ENCODE measurements at places on chromosomes 11 and 22.

DNA sequence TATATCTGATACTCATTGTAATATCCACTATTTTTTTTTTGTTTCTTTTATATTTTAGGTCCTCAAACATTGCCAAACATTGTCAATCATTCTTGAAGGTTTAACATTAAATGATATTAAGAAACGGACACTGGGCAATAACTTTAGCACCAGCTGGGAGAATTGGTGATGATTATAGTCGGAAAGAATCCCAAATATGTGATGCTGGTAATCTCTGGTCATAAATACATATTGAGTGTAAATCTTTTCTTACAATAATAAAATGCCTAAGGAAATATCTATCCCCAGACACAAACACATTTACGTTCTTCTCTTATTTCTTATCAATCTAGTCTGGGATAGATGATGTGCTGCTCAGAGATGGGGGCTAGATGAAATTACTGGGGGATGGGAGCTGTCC lies 25.2 kb downstream of the OR51E2 start:
- H3K27me3 ChIP-seq: no peaks in the 10 kb centered on the region
- no peaks in the 10 kb centered on the region for H3K4me1 ChIP-seq
- no peak for DNase-seq
- H3K27ac ChIP-seq: no peak overlapping the region
- H3K4me3 ChIP-seq: no peak overlapping the region

DNA sequence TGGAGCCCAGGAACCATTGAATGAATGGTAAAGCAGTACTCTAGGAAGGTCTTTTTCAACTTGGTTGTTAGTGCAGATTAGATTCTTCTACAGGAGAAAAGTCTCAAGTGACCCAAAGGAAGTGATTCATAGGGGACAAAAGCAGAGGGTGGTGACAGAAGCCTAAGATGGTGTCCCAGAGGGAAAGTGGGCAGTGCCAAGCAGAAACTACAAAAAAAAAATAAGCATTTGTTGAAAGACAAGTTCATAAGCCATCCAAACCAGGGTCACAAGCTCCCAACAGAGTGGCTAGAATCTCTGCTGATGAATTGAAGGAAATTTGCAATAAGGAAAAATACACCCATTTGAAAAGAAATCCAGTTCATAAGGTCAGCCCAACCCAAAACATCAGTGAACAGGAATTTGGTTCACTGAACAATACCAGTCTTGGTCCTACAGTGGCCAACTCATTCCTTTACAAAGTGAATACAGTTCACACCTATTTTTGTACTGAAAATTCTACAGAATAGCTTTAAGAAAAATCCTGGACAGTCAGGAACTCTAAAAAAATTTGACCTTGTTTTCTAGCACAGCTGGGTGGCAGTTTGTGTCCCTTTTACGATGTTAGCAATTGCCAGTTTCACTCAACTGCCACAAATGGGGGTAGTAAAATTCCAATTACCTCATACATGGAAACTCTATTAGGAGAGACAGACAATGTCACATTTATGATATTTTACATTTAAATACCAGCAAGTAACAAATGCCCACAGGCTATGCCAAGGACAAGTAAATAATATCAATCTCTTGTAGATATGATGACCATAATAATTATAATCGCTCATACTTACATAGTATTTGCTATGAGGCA lies 21.6 kb upstream of the NUP160 start:
- no peak for DNase-seq
- no peaks in the 10 kb centered on the region for H3K36me3 ChIP-seq
- H3K27me3 ChIP-seq: no peaks in the 10 kb centered on the region

- no peaks in the 10 kb centered on the region for H3K36me3 ChIP-seq
- no peaks in the 10 kb centered on the region for H3K27me3 ChIP-seq
- no peak for DNase-seq
- no peak overlapping the region for H3K4me3 ChIP-seq
- peak overlapping the region; percentile 78 for H3K27ac ChIP-seq
Measured at GRCh38 chr11:35166369-35167360, 27.7 kb downstream of the CD44 start.

GRCh38 chr11:46291441-46292150 lies 14.1 kb downstream of the CREB3L1 start:
- H3K27ac ChIP-seq: peak overlapping the region; percentile 31
- no peak overlapping the region for H3K4me3 ChIP-seq
- peaks cover 39% of the 10 kb centered on the region for H3K4me1 ChIP-seq
- H3K27me3 ChIP-seq: peaks cover 9% of the 10 kb centered on the region

DNA sequence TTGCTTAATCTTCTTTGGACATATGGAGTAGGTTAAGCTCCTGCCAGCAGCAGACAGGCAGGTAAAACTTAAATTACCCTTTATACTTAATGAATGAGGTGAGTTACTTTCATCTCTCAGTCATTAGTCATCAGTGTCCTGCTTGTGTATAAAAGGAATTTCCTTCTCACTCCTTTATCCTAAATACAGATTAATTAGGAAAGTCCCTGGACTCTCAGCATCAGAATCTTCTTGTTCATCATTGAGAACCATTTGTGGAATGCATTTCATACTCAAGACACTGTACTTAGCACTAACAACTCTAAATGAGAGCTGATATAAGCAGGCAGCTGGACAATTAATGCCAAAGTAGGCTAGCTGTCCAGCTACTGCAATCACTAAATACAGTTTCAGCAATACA lies 630.4 kb downstream of the METTL15 start:
- H3K4me3 ChIP-seq: no peak overlapping the region
- H3K27me3 ChIP-seq: no peaks in the 10 kb centered on the region
- H3K36me3 ChIP-seq: no peaks in the 10 kb centered on the region
- H3K27ac ChIP-seq: no peak overlapping the region
- H3K4me1 ChIP-seq: no peaks in the 10 kb centered on the region

DNA sequence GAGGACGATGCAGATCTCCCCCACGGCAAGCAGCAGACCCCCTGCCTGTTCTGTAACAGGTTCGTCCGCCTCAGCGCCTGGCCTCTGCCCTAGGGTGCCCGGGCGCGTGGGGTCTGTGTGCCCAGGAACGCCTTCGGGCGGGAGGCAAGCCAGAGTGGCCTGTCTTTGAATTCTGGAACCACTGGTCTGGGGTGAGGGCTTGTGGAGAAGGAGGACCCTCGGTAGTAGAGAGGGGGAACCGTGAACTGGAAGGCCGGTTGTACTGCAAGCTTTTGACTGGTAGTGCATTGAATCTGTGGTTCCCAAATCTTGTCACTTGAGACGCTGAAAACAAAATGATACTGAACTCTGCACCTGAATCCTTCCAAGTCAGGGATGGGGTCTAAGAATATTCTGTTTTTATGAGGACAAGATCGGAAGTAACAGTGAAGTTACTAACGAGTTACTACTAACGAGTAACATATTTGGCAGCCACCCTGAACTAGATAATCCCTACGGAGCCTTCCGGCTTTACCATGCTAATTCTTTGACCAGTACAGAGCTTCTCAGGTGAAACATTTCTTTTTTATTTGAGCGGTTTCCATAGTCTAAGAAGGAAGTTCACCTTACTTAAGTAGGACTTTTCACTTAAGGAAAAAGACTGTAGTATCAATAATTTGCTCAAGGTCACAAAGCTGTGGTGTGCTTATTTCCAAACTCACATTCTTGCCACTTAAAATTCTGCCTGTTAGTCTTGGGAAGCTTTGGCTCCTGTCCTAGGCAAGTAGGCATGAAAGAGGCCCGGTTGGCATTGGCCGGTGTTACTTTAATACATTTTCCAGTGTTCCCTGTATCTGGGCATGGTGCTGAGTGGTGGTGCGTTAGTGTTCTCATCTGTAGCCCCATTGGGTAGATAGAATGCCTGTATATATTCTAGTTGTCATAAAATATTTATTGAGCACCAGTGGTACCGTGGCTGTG lies 860 bp downstream of the PRMT3 start:
- H3K27ac ChIP-seq: peak overlapping the region; percentile 93
- peaks cover 9% of the 10 kb centered on the region for H3K36me3 ChIP-seq
- peak overlapping the region; percentile 73 for H3K4me3 ChIP-seq
- DNase-seq: peak; percentile 27
- no peaks in the 10 kb centered on the region for H3K27me3 ChIP-seq

DNA sequence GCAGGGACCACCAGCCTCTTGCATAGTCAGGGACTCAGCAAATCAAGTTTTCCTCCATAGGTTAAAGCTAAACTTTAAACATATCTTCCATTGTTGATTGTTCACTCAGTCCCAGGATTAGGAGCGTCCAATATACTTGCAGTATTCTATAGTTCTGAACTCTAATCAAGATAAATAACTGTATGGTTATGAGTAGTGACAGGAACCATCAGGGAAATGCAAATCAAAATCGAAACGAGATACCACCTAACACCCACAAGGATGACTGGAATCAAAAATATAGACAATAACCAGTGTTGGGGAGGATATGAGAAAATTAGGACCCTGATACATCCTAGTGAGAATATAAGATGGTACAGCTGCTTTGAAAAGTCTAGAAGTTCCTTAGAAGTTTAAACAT lies 190.0 kb downstream of the ETS1 start:
- H3K27me3 ChIP-seq: no peaks in the 10 kb centered on the region
- no peaks in the 10 kb centered on the region for H3K4me1 ChIP-seq
- no peaks in the 10 kb centered on the region for H3K36me3 ChIP-seq
- H3K27ac ChIP-seq: no peak overlapping the region
- no peak for DNase-seq

DNA sequence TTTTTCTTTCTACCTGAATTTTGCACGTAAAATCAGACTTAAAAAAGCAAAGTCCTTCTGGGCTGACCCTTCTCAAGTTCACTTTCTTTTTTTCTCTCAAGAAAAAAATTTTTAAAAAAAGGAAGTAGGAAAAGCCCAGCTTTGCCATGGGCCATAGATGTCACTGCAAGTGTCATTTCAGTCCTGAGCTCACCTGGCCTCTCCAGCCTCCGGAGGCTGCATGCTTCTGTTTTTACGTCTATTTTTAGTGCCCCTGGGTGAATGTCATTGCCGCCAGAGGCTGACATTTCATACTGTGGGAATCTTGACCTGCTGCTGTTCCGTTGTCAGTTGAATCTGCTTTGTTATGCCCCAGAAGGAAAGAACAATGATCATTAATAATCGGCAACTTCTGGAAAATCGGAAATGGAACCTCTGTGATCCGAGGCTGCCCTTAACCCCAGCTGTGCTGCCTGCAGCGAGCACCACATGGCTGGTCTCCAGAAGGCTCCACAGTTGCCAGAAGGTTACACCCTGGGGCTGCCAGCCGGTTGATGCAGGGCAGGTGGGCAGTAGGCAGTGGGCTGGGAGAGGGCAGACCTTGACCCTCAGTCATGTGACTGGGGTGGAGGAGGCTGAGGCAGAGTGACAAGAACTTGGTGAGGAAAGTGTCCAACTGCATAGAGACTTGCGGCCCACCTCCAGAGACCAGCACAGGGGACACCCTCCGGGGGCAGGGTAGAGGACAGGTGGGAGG lies 16.7 kb upstream of the MYEOV start:
- no peak overlapping the region for H3K27ac ChIP-seq
- no peaks in the 10 kb centered on the region for H3K36me3 ChIP-seq
- no peak for DNase-seq
- no peaks in the 10 kb centered on the region for H3K27me3 ChIP-seq
- H3K4me1 ChIP-seq: peaks cover 21% of the 10 kb centered on the region

DNA sequence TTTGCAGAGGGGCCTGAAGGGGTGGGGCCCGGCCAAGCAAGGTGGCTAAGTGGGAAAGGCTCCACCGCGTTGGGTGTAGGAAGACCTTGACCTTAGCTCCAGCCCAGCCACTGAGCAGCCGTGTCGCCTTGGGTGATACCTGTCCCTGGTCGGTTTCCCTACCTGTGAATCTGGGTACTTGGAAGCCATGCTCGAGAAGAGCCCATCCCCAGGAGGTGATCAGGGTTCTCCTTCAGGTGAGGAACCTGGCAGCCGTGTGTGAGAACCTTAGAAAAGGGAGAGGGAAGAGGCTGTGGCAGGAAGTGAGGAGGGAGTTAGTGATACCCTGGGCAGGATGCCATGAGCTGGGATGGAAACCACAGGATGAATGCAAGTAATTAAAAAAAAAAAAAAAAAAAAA lies 21.6 kb downstream of the PPARA start:
- DNase-seq: no peak
- no peaks in the 10 kb centered on the region for H3K36me3 ChIP-seq
- no peak overlapping the region for H3K4me3 ChIP-seq
- no peaks in the 10 kb centered on the region for H3K27me3 ChIP-seq

DNA sequence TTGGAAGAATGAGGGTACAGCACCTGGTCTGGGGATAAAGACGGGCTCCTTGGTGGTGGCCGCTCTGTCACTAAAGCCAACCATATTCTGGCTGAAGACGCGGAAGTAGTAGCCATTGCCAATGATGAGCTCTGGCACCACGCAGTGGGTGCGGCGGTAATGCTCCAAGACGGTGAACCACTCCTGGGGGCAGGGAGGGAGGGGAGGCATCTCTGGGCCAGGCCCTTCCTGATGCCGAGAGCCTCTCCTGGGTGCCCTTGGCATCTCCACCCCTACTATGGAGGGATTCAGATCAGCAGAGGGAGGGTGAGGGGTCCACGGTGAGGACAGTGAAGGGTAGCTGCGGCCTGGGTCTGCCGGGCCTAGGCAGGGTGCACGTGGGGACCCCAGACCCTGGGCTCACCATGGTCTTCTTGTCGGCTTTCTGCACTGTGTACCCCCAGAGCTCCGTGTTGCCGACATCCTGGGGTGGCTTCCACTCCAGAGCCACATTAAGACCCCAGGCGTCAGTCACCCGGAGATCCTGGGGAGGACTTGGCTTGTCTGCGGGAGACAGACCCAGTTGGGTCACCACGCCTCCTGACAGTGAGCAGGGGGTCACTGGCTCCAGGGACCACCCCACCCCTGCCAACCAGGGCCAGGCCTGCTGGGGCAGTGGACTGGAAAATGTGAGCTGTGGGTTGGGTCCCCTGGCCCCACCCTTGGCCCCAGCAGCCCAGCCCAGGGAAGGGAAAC lies 19.5 kb downstream of the MYBPC3 start:
- no peak overlapping the region for H3K4me3 ChIP-seq
- no peak overlapping the region for H3K27ac ChIP-seq
- DNase-seq: no peak

DNA sequence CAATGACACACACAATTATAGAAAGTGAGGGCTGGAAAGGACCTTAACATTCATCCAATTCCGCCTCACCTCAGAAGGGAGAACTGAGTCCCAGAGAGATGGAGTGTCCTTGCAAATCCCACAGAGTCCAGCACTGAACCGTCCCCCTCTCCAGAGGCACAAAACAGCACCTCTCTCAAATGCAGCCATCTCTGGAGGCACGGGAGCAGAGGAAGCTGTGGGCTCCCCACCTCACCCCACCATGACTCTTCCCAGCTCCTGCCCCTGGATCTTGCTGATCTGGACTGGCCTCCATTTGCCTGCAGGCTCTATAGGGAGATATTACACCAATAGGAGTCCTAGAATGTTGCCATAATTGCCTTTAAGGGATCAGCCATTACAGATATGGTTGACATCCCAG lies 1.4 kb upstream of the DRD2 start:
- no peak for DNase-seq
- no peaks in the 10 kb centered on the region for H3K4me1 ChIP-seq
- no peaks in the 10 kb centered on the region for H3K36me3 ChIP-seq
- H3K27ac ChIP-seq: no peak overlapping the region
- H3K4me3 ChIP-seq: no peak overlapping the region

- H3K36me3 ChIP-seq: no peaks in the 10 kb centered on the region
- peak overlapping the region; percentile 91 for H3K27ac ChIP-seq
- H3K27me3 ChIP-seq: no peaks in the 10 kb centered on the region
- peaks cover 30% of the 10 kb centered on the region for H3K4me1 ChIP-seq
Measured at GRCh38 chr11:804599-804964, 449 bp downstream of the PIDD1 start.

- no peaks in the 10 kb centered on the region for H3K27me3 ChIP-seq
- no peak overlapping the region for H3K4me3 ChIP-seq
- H3K36me3 ChIP-seq: no peaks in the 10 kb centered on the region
- DNase-seq: peak; percentile 16
- no peak overlapping the region for H3K27ac ChIP-seq
Measured at GRCh38 chr11:2775626-2776350, 76.0 kb upstream of the KCNQ1OT1 start.

GRCh38 chr22:47370448-47371262 lies 608.2 kb downstream of the TBC1D22A start:
- no peak overlapping the region for H3K27ac ChIP-seq
- DNase-seq: peak; percentile 18
- H3K4me3 ChIP-seq: no peak overlapping the region
- no peaks in the 10 kb centered on the region for H3K27me3 ChIP-seq
- H3K4me1 ChIP-seq: no peaks in the 10 kb centered on the region
- H3K36me3 ChIP-seq: no peaks in the 10 kb centered on the region

Data from upper lobe of left lung (tissue), 6 donors.